ENCODE measurements at places on chromosomes 7 and 10.

- no peak for DNase-seq
Observed at GRCh38 chr7:159153511-159153910, 8.8 kb upstream of the VIPR2 start.

DNA sequence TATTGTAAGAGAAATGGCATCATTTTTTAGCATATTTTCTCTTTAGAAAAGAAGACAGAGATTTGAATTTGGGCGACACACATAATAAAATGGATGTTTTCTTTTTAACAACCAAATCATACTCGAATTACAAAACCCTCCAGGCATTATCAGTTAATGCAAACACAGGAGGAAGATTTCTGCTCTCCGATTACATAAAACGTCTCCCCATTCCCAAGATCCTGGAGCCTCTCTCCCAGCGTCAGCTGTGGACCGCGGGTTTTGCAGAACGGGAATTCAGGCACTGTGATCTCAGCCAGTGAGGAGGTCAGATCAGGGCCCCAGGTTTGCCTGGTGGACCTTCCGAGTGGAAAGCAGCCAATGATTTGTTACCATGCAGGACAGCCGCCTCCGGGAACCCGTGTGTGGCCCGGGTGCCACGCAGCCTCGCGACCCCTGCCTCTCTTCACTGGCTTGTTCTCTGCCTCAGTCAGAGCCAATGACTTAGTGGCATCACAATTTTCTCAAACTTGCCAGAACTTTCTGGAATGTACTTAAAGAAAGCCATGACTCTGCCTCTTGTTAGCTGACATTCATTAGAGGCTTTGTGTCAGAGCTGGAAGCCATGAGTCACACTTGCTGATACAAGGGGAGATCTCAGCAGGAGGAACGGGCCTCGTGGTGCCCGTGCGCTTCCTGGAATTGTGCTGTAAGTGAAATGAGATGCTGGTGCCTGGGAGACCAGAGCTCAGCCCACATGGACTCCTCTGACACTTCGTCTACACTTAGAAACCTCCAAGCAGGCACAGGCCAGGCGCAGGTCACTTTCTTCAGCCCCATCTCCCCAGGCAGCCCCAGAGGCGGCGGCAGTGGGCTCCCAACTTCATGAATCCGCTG is 246.1 kb downstream of the KLF6 start:
- DNase-seq, result no peak

DNA sequence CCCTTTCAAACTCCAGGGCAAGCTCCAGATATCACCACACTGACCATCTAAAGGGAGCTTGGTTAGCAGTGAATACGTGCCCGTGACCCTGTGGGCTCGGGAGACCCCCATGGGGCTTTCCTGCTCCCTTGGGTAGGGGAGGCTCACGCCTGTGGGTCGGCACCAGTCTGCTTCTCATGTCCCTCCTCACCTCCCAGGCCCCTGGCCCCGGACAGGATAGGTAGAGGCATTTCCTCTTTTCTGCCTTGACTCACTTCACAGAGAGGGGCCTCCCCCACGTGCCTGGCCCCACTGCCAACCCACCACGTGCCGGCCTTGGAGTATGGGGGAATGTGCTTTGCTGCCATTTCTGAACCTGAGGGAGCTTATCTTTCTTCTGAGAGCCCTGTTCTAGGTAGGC is 131.3 kb upstream of the FAM20C start:
- no peak for DNase-seq

- DNase-seq, result no peak
Observed at GRCh38 chr7:121077165-121077630, 88.7 kb downstream of the CPED1 start.

DNA sequence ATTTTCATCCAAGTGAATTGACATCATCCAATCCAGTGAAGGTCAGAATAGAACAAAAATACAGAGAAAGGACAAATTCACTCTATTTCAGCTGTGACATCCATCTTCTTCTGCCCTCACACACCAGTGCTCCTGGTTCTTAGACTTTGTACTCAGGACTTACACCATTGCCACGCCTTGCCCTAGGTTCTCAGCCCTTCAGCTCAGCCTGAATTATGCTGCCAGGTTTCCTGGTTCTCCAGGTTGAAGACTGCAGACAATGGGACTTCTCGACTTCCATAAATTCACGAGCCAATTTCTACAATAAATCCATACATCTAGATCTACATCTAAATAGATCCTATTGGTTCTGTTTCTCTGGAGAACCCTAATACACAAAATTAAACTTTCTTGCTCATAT is 181.2 kb upstream of the KCND2 start:
- DNase-seq, result no peak

GRCh38 chr7:6252748-6253147 is 19.7 kb downstream of the CYTH3 start:
- no peak for DNase-seq

All from NCI-H510A (cell line).